ENCODE measurements at places on chromosomes 4 and X.
A peak's percentile ranks its signal among the peaks of the same experiment; 100 is the strongest.

- no peak for DNase-seq
Observed at GRCh38 chr4:15535599-15535998, 65.9 kb downstream of the CC2D2A start.

DNA sequence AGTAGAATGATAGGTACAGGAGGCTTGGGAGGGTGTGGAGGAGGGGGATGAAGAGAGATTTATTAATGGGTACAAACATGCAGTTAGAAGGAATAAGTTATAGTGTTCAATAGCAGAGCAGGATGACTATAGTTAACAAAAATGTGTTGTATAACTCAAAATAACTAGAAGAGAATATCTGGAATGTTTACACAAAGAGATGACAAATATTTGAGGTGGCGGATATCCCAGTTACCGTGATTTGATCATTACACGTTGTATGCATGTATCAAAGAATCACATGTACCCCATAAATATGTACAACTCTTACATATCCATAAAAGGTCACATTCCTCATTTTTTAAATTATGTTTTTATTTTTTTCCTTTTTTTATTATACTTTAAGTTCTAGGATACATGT lies 456.6 kb downstream of the MAGEB5 start:
- no peak for DNase-seq

DNA sequence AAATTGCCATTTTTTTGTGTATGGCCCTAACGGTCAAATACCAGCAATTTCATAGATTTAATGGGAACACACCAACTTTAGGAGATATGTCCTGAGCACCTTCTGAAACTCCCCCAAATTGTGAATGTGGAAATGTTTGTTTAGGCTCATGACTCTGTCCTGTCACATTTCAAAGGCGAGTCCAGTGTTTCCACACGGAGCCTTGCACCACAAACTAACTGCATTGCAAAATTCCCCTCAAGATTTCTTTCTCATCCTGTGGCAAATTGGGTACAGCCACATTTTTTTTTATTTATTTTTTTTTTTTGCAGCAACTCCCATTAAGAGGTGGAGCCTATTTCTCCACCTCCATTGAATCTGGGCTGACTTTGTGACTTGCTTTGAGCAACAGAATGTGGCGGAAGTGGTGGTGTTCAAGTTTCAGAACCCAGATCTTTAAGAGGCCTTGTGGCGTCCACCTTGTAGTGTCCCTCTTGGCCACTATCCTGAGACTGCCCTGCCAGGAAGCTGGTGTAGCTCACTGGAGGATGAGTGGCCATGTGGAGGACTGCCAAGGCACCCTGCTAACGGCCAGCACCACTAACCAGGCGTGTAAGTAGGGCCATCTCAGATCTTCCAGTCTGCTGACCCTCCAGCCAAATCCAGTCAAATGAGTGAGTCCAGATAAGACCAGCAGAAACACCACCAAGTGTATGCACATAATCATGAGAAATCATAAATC lies 172.4 kb upstream of the SCML1 start:
- DNase-seq, result no peak

DNA sequence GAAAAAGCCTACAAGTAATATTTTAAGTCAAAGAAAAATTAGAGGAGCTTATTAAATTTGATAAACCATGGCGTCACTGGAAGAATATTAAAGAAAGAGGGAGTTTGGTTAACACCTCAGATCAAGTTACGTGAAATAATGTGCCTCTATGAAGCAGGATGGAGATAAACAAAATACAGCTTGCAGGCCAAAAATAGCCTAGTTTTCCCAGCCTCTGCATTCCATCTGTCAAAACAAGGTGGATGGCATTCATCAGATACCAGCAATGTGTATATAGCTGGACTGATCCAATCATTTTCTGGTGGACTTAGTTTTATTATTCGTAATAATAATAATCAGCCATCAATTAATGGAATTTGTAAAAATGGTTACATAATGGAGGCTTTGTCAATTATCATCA lies 230.7 kb downstream of the NR3C2 start:
- DNase-seq, result no peak

DNA sequence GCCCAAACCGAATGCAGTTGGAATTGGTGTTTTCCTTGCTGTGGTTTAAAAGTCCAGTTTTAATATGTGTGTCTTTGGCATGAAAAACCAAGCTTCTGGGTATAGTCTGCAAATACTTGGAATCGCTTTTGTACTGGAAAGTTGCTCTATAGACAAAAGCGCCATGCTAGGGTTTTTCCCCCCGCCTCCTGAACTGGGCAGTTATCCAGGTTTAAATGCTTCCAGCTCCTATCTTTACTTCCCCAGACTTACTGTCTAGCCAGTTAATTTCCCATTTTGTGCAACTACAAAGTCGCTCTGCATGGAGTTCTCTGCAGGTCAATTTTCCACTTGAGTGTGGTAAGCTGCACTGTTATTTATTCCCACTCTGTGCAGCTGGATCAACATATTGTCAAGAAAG lies 2.7 kb downstream of the RASL11B start:
- DNase-seq, result no peak

DNA sequence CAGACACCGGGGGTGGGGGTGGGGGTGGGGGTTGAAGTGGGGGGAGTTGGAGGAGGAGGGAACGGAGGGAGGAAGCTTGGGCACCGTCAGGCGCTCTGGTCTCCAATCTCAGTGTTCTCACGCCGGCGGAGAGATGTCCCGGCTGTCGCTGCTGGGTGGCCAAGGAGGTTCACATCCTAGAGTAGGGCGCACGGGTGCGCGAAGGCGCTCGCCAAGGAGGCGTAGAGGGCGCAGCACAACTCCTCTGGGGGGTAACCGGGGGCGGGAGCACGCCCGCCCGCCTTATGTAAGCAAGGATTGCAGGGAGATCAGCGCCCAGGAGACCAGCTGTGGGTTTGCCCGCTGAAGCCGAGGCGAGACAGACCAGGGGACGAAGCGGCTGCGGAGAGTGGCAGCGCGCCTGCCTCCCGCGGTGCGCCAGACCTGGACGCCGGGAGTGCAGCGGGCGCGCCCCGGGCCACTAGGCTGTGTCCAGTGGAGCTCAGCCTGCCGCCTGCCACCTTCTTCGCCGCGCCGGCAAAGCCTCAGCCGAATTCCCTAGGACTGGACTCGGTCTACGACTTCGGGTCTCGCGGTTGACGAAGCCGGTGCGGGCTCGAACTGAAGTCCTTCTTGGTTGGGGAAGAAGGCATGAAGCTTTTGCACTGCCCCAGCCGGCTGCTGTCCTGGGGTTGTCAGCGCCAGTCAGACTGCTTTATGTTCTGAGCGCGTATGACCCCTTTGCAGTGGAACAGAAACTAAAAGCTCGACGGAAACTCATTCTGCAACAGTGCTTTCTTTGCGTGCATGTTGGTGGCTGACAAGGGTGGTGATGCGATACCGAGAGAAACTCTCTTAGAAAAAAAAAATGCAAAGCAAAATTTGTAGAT lies 707 bp upstream of the UNC5C start:
- peak; percentile 74 for DNase-seq

DNA sequence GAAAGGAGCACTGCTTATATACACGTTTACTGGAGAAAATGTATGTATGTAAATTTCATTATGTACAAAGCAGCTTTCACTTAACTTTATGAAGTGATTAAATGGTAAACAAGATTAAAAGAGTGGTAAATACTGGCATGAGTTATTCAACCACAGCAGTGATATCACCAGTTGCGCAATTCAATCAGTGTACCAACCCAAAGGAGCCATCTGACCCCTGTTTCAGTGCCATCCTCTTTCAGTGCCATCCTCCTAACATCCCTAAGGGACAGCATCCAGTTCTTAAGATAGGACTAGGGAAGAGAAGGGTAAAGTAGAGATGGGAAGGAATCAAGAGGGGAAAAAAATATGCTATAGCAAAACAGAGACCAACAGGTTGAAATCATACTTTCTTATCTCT lies 16.2 kb downstream of the HPF1 start:
- DNase-seq, result no peak

GRCh38 chr4:165381821-165382373 lies 3.1 kb downstream of the CPE start:
- no peak for DNase-seq

GRCh38 chr4:67616478-67616877 lies 58.0 kb downstream of the STAP1 start:
- no peak for DNase-seq

GRCh38 chr4:3017504-3017903 lies 54.1 kb downstream of the GRK4 start:
- no peak for DNase-seq

- DNase-seq, result no peak
Observed at GRCh38 chr4:48943387-48943786, 36.8 kb upstream of the OCIAD2 start.

- no peak for DNase-seq
Observed at GRCh38 chr4:146814750-146815149, 130.9 kb downstream of the TTC29 start.

All from cardiac septum (tissue), 1 donor.